ENCODE measurements at places on chromosomes 4 and X. TPM values are rescaled to one million over a fixed set of nuclear protein-coding genes. Genes with fewer than 3 reads are reported as not detected.

DNA sequence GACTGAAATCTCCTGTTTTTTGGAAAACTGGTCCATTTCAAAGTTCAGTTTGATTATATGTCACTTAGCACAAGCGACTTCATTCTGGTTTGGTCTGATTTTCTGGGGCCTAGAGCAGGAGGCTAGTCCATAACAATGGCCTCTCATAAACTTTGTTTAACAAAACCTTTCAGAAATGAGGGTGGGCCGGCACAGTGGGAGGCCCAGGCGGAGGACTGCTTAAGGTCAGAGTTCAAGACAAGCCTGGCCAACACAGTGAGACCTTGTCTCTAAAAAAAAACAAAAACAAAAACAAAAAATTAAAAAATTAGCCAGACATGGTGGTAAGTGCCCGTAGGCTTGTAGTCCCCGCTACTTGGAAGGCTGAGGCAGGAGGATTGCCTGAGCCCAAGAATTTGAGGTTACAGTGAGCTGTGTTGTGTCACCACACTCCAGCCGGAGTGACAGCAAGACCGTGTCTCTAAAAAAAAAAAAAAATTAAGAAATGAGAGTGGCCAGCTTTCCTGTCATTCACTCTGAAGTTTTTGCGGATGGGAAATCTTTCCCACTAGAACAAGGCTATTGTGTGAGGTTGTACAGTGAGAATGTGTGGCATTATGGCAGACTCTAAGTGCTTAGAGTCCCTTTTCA lies 1.2 kb upstream of the PLAC8 start:
- DNase-seq = no peak

Gene XAGE1A
- not detected for polyA plus RNA-seq

DNA sequence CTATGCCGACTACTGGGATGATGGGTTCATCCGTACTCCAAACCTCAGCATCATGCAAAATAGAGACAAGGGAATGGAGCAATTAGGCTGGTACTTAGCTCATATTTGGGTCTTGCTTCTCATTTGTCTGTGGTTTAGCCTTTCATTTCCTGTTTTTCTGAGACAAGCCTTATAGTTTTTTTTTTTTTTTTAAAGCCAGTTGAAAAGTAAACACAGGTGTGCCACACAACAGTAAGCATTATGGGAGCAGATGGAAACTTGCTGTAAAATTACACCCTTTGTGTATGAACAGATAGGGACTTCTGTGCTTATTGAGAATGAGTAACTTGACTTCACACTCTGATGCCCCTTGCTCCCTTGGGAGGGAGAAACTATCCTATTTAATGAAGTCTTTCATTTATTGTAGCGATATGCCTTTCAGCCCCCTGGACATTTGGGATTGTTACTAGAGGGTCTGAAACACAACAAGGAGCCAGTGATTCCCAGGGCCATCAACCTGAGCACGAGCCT lies 13.7 kb downstream of the RASSF6 start:
- no peak for DNase-seq

GRCh38 chrX:155094468-155095061 lies 23.3 kb downstream of the BRCC3 start:
- no peak for DNase-seq

Gene STPG2
- 0.49 TPM for polyA plus RNA-seq

GRCh38 chrX:38087594-38087993 lies 81.2 kb downstream of the SYTL5 start:
- no peak for DNase-seq

GRCh38 chr4:2797545-2798305 lies 4.8 kb downstream of the SH3BP2 start:
- no peak for DNase-seq

- DNase-seq = no peak
Measured at GRCh38 chrX:7146703-7147412, 654 bp upstream of the STS start.

GRCh38 chr4:143025081-143025704 lies 159.5 kb upstream of the USP38 start:
- DNase-seq = peak; percentile 54

Gene TREX2
- polyA plus RNA-seq = 0.92 TPM

Gene ENAM
- polyA plus RNA-seq = 0.25 TPM

Gene ARHGAP6
- polyA plus RNA-seq = 25.3 TPM

Gene GPC3
- 510 TPM for polyA plus RNA-seq

DNA sequence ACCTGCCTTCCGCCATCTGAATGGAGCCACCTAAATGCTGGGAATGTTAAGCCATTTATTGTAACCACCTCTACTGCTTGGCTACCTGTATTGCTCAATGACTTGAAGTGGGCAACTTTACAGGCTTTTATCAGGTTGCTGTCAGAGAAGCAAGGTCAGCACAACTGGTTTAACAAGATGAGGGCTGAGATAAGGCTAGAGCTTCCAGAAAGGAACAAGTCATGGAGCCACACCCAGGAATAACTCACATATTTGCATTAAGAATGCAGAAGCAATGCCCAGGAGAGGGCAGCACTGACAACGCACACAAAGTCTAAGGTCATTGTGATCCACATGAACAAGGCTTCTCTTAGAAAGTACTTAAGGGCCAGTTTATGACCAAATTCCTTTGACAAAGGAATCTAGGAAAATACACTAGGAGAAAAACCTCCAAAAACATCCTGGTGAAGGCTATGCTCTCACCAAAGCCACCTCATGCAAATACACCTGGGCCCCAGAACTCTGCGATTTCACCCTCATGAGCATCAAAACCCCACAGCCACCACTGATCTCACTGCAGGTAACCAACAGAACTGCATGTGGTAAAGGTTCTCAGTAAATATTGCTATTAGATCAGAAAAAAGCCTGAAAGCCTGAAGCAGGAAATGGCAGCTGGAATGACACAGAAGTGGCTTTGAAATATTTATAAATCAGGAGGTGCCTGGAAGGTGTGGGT lies 15.0 kb upstream of the STS start:
- DNase-seq = no peak

Gene CTAG1B
- not detected for polyA plus RNA-seq

- DNase-seq = no peak
Measured at GRCh38 chr4:23297327-23297726, 592.5 kb downstream of the PPARGC1A start.

GRCh38 chrX:27976284-27976683 lies 5.0 kb downstream of the DCAF8L1 start:
- no peak for DNase-seq

Gene PCDH7
- polyA plus RNA-seq = 36.0 TPM

DNA sequence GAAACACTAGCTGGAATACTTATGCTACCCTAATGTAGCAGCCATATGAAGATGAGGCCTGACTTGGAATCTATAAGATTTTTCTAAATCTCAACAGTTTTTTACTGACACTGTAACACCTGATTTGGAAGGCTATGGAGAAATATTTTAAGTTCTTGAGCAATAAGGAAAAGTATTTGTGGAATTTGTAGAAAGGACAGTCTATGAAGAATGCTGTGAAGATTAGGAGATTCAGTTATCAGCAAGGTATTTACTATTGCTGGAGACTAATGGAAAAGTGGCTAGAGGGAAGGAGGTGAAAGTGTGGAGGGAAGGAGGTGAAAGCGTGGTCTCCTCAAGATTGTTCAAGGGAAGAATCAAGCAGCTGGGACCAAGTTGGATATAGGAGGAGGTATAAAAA lies 190.0 kb upstream of the EMCN start:
- no peak for DNase-seq

GRCh38 chrX:108833993-108834392 lies 97.6 kb upstream of the IRS4 start:
- no peak for DNase-seq

Gene PFKFB1
- 0.49 TPM for polyA plus RNA-seq

- DNase-seq = no peak
Measured at GRCh38 chr4:35491093-35491492, 753.2 kb downstream of the ARAP2 start.

Gene CYSLTR1
- 2.3 TPM for polyA plus RNA-seq

Gene DDX53
- not detected for polyA plus RNA-seq

GRCh38 chrX:126027229-126027628 lies 138.9 kb downstream of the DCAF12L2 start:
- no peak for DNase-seq

- no peak for DNase-seq
Measured at GRCh38 chrX:153561337-153561736, 37.6 kb downstream of the CCNQ start.

Gene FAM184B
- polyA plus RNA-seq = 0.18 TPM

- DNase-seq = peak; percentile 66
Measured at GRCh38 chr4:15778289-15779241, at the start of gene CD38. Gene CD38, plus strand, starts transcription at chr4:15778328. Its CDS starts 87 bp downstream, at chr4:15778415.
